ENCODE measurements at places on chromosomes 2 and 18. TPM values are rescaled to one million over a fixed set of nuclear protein-coding genes. Genes with fewer than 3 reads are reported as not detected.

- DNase-seq, result no peak
Measured at GRCh38 chr2:26216587-26216986, 27.8 kb downstream of the HADHA start.

- no peak for DNase-seq
Measured at GRCh38 chr18:21047126-21047525, 64.5 kb downstream of the ROCK1 start.

- DNase-seq, result no peak
Measured at GRCh38 chr18:78643004-78643403, 336.6 kb upstream of the SALL3 start.

DNA sequence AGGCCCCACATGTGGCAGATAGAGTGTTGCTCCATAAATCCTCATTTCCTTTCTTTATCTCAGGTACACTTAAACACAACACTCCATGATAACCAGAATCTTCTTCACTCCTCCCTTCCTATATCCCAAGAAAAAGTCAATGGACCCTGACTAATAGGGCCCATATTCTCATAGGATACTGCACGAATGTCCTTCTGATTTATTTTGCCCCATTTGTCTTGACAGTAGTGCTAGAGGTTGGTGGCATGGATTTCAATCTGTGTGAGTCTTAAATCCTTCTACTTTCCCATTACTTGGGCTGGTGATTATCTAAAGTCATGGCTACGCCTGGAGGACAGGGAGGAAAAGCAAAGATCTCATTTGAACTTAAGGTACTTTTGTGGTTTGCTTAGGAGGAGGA lies 156.0 kb downstream of the ACOXL start:
- no peak for DNase-seq

- no peak for DNase-seq
Measured at GRCh38 chr18:56907771-56908170, 239.1 kb upstream of the BOD1L2 start.

MOGAT1 gene
- total RNA-seq, result not detected

PRKD3 gene
- 29.9 TPM for total RNA-seq

DPP10 gene
- 76.7 TPM for total RNA-seq

DNA sequence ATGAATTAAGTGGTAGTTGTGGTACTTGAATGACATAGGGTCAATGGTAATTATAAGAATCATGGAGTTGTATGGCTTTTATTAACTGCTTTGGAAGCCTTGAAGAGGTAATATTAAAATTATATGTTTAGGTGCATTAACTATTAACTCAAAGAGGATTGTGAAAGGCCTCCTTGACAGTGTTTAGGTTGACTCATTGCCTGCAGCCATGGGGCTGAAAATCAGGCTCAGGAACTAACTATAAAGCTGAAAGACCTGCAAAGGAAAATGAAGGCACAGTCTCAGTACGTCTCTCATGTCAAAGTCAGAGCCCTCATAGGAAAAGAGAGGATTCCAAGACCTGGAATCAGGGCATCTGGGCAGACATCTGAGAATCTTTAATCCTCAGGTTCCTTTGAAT lies 31.0 kb downstream of the CACNB4 start:
- no peak for DNase-seq

- DNase-seq, result no peak
Measured at GRCh38 chr2:216139884-216140283, 30.7 kb downstream of the XRCC5 start.

GRCh38 chr18:55166260-55166598 lies 207.0 kb upstream of the CCDC68 start:
- DNase-seq, result no peak

SCYGR8 gene
- total RNA-seq, result not detected

DNA sequence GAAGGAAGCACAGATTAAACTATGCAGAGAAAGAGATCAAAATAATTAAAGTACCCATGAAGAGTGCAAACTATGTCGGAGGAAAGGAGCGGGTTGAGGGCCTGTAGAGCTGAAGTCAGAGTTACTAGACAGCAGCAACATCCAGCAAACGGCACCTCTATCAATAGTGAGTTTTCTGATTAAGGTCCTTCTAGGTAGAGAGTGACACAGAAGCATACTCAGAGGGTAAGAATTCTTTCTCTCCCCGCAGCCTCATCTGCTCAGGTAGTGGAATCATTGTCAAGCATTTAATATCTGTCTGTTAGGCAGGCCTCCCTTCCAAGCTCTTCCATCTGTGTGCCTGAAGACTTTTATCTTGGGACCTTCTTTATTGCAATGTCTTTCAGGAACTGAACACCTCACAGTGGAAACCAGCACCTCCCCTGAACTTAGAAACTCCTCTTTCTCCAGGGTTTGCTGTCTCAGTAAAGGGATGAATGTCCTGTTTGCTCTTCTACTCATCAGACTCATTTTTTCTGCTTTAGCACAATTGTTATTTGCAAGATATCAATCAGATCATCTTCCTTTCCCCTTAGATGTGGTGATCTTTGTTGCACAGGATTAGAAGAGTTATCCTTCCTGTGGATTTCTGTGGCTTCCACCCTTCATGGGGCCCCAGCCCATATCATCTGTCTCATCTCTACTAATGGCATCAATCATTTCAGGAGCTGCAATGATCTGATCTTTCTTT lies 28.8 kb downstream of the SP140 start:
- DNase-seq, result no peak

DNA sequence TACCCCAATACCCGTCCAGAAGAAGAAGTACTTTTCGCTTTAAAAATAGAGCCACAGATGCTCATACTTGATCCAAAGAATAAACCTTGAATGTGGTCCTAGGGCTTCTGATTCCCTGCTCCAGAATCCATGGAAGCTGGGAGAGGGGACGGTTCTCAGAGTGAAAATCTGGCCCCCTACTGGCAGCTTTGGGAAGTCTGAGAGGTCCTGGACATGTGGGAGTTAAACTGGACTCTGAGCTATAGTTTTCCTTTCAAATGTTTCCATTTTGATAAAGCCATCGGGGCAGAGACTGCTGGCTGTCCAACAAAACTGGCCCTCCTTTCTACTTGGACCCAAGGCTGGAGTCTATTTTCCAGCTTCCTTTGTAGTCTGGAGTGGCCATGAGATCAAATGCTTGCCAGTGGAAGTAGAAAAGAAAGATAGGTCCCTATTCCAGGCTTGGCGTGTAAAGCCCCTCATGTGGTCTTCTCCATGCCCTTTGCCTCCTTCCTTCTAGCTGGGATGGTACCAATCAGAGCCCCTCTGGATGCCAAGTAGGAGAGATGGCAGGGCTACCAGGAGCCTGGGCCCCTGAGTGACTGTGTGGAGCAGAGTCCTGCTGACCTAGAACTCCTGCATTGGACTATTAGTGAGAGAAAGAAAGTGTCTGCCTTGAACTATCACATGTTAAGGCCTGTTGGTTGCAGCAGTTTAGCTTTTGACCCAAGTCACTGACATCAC lies 37.7 kb upstream of the TBC1D8 start:
- no peak for DNase-seq

C2orf81 gene
- total RNA-seq, result 0.62 TPM

GRCh38 chr18:42525905-42526304 lies 570.9 kb downstream of the PIK3C3 start:
- no peak for DNase-seq

DNA sequence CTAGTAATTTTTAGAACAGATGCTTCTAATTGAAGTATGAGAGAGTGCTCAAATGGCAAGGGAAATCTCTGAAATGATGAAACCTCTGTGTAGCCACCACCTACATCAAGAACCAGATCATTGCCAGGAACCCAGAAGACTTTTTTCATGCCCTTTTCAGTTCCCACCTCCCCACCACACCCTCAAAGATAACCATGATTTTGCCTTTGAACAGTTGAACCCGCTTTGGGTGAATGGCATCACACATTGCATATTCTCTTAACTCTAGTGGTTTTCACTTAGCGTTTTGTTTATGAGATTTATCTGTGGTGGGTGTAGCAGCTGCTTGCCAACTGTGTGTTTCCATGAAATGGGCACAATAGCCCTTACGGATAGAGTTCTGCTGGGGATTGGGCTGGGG lies 142.9 kb upstream of the HDAC4 start:
- no peak for DNase-seq

DNA sequence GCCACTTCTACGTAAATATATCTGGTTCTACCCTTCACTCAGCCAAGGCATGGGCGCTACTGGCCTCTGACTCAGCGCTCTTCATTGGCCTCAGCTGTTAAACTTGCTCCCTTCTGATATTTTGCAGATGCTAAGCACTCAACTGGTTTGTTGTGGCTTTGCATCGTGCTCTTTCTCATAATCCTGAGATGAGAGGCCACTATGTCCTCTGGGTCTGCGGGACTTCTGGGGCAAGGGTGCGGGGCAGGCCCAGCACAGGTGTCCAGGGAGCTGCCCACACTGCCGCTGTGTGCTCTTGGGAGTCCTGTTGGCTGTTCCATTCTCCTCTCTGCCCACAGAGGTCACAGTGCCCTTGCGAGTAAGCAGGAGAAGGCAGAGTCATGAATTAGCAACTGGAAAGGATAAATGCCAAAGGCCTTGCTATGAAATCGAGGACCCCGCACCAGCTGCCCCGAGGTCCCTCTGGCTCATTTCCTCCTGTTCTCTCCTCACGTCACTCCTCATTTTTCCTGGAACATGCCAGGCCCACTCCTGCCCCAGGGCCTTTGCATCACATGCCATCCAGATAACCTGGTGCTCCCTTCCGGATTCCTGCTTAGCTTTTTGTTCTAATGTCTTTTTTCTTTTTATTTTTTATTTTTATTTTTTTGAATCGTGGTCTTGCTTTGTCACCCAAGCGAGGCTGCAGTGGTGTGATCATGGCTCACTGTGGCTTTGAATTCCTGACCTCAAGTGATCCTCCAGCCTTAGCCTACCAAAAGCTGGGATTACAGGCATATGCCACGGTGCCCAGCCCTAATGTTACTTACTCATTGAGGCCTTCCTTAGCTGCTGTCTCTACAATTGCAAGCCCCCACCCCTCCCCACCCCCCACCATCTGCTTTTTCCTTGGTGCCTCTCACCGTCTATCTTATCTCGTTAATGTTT lies 34.9 kb upstream of the MAT2A start:
- no peak for DNase-seq

- no peak for DNase-seq
Measured at GRCh38 chr2:24508878-24509277, 17.8 kb downstream of the NCOA1 start.

GRCh38 chr2:60906395-60906794 lies 25.0 kb downstream of the REL start:
- no peak for DNase-seq

DNA sequence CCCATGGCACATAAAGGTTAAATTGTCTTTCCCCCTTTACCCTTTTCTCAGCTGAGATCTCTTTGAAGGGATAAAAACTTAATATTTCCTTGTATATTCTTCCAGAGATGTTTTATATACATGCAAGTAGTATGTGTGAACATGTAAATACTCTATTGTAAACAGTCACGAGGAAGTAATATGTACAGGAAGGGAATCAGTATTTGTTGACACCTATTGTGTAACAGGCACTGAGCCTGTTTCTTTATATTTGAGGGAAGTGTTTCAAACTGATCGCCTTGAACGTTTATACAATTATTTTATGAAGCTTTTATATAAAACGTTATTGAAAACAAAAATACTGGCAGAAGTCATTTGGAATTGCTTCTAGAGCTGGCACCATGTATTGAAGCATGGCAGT lies 13.2 kb downstream of the RALBP1 start:
- no peak for DNase-seq

LOXHD1 gene
- 0.16 TPM for total RNA-seq

GRCh38 chr18:25873833-25874232 lies 216.6 kb downstream of the SS18 start:
- no peak for DNase-seq

CYS1 gene
- 2.0 TPM for total RNA-seq

DNA sequence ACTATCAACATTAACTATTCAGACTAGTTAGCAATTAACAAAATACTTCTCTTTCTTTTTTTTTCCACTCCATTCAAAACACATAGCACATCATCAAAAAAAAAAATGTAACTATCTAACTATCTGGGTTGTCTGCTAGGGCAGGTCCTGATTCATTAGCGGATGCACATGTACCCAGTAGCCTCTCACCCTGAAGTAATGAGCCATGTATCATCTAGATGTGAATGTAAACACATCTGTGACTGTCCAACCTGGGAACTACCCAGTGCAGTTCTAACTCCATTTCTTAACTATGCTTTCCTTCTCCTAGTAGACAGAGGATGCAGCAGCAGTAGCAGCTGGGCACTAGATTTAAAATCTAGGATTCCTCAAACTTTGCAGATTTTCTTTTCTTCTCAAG lies 183.1 kb upstream of the PIK3C3 start:
- DNase-seq, result no peak

- no peak for DNase-seq
Measured at GRCh38 chr2:85111819-85112281, 21.3 kb upstream of the TCF7L1 start.

C1GALT1C1L gene
- not detected for total RNA-seq

DNA sequence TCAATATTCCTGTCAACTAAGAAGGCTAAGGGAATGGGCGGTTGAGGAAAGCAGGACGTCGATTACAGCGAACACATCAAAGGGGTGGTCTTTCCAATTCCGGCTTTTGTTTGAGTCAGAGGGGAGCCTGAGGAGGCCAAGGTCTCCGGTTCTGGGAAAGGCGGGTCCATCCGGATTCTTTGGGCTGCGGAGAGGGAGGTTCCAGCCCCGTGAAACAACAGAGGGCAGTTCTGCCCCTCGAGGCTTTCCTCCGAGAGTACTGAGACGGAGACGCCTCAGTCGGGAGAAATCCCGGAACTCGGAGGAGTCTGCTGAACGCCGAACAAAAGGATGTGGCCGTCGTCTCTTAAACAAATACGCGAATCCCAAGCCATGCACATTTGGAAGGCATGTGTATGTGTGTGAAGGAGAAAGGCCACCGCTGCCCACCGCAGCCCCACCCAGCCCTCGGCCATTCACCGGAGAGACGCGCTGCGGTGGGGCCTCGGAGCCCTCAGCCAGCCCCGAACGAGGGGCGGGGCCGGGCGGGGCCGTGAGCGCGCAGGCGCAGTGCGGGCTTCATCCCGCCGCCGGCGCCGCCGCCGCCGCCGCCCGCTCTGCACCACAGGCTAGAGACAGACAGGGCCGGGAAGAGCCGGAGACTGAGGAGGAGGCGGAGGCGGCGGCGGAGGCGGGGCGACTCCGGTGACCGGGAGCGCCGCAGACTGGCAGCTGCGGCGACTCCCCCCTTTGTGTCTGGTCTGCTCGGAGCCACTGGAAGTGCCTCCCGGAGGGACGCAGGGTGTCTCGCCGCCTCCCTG lies at the start of gene BMPR2:
BMPR2 (plus strand) TSS at position 719 of the 800 bp plus-strand sequence. CDS start 1,148 bp downstream, outside the sequence.
- DNase-seq, result peak; percentile 79

DNA sequence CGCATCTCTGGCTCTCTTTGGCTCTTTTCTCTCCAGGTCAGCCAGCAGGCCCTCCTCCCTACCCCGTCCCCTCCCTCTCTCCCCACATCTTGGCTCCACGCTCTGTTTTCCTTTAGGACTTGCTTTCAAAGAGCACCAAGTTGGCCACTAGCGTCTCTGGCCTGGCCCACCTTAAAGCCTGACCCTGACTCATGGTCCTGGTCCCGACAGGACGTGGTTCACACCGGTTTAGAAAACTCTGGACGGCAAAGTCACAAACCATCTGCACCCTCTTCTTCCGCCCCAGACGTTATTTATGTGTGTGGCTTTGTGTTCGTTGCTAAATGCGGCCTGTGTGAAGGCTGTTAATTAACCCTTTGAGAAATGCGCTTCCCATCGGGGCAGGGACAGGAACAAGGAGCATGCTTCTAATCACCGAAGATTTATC lies 169.0 kb upstream of the HAAO start:
- no peak for DNase-seq

HOXD9 gene
- not detected for total RNA-seq

MCEE gene
- total RNA-seq, result 10.3 TPM

CD28 gene
- total RNA-seq, result 0.78 TPM

TEKT4 gene
- 0.31 TPM for total RNA-seq

Data from occipital lobe (tissue), 3 donors.